ENCODE measurements at places on chromosomes 7 and 10.
A peak's percentile ranks its signal among the peaks of the same experiment; 100 is the strongest.

DNA sequence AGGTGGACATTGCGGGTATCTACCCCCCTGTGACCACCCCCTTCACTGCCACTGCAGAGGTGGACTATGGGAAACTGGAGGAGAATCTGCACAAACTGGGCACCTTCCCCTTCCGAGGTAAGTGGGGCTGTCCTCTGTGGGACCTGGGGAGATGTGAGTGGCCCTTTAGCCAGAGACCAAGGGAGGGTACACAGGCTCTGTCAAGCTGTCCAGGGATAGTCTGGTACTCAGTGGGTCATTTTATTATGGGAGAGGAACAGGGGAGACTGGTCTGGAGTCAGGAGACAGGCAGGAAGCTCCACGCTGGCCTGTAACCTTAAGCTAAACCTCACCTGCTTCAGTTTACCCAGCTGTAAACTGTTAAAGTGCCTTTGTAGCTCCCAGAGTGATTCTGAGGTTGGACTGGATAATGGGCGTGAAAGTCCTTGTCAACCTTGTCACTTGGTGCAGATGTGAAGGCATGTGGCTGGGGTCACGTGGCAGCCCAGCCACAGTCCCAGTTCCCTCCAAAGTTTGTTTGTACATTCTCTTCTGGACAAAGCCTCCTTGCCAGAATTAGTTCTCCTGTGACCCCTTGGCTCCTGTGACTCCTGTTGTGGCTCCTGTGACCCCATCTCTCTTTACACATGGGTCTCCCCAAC is 729 bp downstream of the HOGA1 start:
- DNase-seq: no peak

GRCh38 chr10:129993621-129994020 is 29.5 kb upstream of the EBF3 start:
- no peak for DNase-seq

DNA sequence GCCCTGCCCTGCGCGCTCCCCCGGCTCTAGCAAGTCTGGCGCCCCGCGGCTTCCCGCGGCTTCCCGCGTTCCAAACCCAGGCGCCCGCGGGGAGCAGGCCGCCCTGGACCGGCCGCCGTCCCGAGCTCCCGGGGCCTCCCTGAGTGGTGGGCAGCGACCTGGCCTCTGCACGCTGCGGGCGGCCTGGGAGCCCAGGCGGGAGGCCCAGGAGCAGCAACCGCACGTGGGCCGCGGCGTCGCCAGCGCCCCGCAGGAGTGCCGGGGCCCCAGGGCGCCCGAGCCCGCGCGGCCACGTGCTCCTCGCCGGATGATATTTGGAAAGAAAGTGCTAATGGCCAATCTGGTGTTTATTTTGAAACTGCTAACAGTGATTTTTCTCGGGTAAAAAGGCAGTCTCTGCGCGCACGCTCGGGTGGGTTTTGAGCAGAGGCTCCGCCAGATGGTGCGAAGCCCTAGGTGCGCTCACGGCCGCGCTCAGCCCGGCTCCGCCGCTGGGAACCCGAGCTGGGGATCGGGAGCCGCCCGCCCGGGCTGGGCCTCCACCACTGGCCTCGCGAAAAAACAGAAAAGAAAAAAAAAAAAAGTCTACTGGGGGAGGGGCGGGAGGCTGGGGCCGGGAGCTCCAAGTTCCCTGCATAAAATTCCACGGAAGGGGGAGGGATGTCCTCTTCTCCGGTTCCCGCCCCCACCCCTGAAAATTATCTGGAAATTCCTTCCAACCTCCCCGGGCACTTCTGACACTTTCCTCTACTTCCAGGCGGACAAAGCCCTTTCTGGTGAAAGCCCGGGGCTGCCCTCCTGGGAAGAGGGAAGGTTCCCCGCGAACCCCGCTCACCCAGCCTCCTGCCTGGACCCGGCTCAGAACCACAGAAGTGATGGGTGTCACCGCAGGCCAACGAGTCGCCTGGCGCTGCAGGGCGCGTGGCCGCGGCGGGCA is 4.3 kb downstream of the EBF3 start:
- peak; percentile 51 for DNase-seq

DNA sequence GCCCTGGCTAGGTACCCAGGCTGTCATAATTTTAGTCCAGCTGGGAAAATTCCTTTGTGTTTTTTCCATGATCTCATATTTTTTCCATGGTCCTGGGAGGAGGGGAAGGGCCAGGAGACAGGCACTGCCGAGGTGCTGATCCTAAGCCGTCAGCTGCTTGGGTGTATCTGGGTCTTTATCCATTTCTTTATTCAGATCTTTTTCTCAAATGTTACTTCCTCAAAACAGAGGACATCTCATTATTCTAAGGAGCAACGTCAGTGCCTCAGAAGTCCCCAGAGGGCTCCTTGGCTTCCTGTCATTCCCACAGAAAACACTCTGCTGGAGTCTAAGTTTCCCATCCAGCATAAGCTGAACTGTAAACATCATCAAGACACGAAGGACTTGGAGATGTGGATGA is 2.8 kb upstream of the OR6V1 start:
- no peak for DNase-seq

GRCh38 chr7:11232462-11232861 is 258.8 kb downstream of the PHF14 start:
- DNase-seq: no peak

DNA sequence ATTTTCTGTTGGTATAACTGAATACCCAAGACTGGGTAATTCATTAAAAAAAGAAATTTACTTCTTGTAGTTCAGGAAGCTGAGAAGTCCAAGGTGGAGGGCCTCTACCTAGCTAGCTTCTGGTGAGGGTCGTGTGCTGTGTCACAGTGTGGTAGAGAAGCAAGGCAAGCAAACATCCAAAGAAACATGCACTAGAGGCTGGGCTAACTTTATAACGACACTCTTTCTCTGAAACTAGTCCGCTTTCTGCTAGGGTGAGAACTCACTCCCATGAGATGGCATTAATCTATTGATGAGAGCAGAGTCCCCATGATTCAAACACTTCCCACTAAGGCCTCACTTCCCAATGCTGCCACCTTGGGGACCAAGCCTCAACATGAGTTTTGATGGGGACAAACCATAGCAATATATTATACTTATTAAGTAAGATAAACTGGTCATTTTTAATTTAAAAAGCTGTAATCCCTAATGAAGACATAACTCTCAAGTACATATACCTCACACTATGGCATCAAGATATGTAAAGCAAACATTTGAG is 50.8 kb downstream of the PHYHIPL start:
- peak; percentile 36 for DNase-seq

Data from NCI-H82 (cell line).